Pancreas (tissue), 10 donors: ENCODE measurements at places on chromosomes 6 and 20. TPM values are rescaled to one million over a fixed set of nuclear protein-coding genes. Genes with fewer than 3 reads are reported as not detected.

GRCh38 chr20:43653966-43654365 is 12.9 kb upstream of the MYBL2 start:
- H3K4me1 ChIP-seq = no peaks in the 10 kb centered on the region
- H3K4me3 ChIP-seq = no peak overlapping the region
- no peaks in the 10 kb centered on the region for H3K27me3 ChIP-seq

Gene C6orf118
- total RNA-seq = not detected

Gene TBX18
- 0.84 TPM for total RNA-seq

DNA sequence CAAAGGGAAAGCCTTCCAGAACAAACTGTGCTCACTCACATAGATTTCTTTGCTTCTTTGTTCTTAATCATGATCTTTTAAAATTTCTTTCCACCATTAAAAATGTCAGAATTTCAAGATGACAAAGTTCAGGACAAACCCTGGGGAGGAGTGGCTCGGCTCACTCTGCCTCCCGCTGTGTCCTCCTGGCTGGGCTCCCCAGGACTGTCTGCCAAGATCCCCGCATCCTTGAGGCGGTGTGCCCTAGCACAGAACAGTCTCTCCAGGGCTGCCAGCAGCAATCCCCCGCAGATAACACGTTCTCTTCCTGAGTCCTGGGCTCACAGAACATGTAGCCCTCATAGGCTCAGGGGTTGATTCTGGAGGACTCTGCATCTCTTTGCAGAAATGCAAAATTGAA is 98.4 kb upstream of the KCNG1 start:
- H3K4me3 ChIP-seq = no peak overlapping the region
- DNase-seq = no peak
- no peaks in the 10 kb centered on the region for H3K4me1 ChIP-seq
- H3K36me3 ChIP-seq = no peaks in the 10 kb centered on the region
- H3K27me3 ChIP-seq = no peaks in the 10 kb centered on the region

DNA sequence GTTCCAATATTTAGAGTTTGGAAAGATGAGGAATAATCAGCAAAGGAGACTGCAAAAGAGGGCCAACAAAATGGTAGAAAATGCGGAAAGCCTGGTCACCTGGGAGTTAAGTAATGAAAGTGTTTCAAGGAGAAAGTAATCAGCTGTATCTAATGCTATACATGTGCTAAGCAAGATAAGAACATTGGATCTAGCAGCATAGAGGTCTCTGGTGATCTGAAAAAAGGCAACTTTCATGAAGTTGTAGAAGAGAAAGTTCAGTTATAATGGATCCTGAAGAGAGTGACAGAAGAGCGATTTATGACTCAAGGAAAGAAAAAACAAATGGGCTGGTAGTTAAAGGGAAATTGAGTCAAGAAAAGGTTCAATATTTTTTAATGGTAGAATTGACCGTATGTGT is 4.6 kb upstream of the RSPH3 start:
- no peaks in the 10 kb centered on the region for H3K36me3 ChIP-seq
- no peak overlapping the region for H3K27ac ChIP-seq
- H3K27me3 ChIP-seq = no peaks in the 10 kb centered on the region
- H3K4me3 ChIP-seq = no peak overlapping the region
- no peak for DNase-seq

Gene TMEM14A
- total RNA-seq = 17.2 TPM

GRCh38 chr6:24006254-24006653 is 119.8 kb upstream of the NRSN1 start:
- H3K27ac ChIP-seq = no peak overlapping the region
- no peaks in the 10 kb centered on the region for H3K4me1 ChIP-seq
